ENCODE measurements at places on chromosomes 5 and 9.

- no peak for DNase-seq
These were observed 48.2 kb upstream of the RASEF start for GRCh38 chr9:83111169-83111568.

- no peak for DNase-seq
These were observed 3.9 kb upstream of the LMX1B start for GRCh38 chr9:126609711-126610388.

GRCh38 chr5:179131886-179132585 is 71.9 kb downstream of the ZNF354C start:
- no peak for DNase-seq

DNA sequence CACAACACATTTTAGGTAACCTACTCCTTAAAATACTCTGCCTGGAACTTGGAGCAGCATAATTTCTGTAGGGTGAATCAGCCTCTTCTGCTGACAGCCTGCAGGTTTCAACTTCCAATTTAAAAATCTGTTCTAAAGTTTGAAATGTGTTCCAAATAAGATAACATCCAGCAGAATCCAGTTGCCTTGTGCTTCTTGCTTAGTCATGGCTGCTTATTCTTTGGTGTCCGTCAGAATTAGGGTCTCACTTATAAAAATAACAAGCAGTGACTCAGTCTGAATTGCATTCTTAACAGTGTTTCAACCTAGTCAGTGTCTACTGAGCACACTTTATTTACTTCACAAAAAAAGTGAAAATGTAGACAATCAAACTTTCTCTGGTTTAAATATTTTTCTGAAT is 3.7 kb downstream of the CDH6 start:
- DNase-seq = no peak

DNA sequence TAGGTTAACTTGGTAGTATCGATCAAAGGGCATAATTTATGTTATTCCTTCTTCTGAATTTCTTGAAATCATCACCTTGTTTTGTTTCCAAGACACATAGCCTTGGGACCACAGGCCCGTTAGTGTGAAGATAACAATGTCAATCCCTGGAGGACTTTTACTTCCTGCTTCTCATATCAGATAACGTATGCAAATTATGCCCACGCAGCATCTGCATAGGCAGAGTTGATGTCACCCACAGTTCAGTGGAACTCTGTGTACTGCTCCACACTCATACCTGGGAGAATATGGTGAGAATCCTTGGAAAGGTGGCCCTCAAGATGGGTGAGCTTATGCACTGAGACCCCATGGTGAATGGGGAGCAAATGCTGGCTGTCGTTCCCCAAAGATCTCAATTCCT is 95.0 kb downstream of the CFAP90 start:
- no peak for DNase-seq

Measured in T-helper 1 cell (primary cell).